Stimulated activated CD8-positive, alpha-beta memory T cell treated with anti-CD3 and anti-CD28 coated beads, Interleukin-7, amount 100 ng/mL, for 1 hour (primary cell): ENCODE measurements at places on chromosomes 3 and 15.

DNA sequence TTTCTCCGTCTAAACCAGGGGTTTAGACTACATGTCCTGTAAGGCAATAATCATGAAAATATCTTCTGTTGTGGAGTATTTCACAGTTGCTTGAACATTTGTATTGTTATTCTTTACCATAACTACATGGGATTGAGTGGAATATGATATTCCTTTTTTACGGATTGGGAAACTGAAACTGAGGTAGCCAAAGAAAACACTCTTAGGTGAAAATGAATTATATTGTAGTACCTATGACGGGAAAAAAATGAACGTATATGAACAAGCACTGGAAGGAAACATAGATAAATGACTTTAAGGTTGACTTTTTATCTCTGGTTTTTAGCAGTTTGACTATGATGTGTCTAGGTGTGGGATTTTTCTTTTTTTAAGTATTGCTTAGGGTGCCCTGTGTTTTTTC is 35.6 kb downstream of the MAP2K1 start:
- no peak for DNase-seq

DNA sequence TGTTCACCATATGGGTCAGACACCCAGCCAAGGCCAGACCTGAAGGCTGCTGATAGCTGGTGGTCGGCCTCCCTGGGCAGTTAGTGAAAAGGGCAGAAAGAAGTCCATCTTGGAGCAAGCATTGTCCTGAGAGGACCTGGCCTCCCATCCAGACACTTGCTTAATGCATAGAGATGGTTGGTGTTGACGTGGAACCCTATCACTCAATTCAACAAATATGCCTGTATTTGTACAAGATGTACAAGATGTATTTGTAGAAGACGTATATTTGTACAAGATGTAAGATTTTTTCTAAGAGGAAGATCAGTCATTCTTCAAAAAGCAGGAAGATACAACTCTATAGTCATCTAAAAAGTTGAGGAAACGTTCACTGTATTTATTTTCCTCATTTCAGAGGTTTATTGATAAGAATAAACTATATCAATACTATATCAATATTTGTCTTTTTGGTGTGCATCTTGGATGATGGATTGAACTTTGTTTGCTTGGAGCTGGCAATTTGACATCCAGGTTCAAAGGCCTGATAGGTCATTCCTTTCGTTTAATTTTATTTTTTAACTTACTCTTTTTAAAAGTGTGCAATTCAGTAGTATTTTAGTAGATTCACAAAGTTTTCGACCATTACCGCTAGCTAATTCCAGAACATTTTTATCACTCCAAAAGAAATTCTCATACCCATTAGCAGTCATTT is 5.9 kb downstream of the TMEM42 start:
- no peak for DNase-seq

DNA sequence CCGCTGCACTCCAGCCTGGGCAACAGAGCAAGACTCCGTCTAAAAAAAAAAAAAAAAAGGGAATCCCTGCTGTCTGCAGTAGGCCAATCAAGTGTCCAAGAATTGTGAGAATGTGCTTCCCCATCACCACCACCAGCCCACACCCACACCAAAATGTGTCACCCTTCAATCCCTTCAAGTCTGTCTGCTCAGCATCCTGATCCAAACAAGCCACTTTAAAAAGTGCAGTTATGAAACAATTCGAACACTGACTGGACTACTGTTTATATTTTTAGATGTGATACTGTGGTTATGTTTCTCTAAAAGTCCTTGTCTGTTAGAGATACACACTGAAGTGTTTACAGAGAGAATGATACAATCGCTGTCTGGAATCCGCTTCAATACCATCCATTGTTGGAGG is 78.1 kb upstream of the CGNL1 start:
- no peak for DNase-seq

GRCh38 chr15:64636556-64636955 is 138.8 kb downstream of the RBPMS2 start:
- DNase-seq, result no peak

GRCh38 chr15:89346516-89347231 is 12.1 kb upstream of the POLG start:
- no peak for DNase-seq

DNA sequence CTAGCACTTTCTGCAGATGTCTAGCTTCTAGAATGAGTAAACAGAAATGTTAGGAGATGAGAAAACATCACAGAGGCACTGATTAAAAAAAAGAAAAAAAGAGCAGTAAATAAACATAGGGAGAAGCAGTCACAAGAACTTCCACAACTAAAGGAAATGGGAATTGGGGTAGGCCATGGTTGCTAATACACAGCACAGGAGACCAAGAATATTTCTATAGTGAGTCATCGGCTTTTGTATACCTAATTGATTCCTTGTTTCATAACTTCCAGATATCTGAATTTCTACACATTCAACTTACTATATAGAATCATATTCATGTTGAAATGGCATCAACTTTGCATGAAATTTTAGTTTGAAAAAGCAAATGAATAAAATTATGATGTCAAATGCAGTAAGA is 47.3 kb upstream of the TCF12 start:
- no peak for DNase-seq

DNA sequence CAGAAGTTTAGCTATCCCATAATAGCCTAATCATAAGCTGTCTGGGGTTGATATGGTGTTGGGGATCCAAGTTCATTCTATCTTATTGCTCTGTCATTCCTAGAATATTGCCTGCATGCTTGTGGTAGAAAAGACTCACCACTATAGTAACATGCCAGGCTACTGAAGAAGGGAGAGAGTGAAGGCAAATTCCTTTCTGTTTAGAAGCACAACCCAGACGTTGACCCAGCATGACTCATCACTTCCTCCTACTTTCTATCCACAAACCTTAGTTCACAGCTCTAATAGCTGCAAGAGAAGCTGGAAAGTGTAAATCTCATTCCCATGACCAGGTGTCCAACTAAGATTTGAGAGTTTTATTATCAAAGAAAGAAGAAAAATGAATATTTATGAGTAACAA is 57.8 kb upstream of the NMD3 start:
- DNase-seq, result no peak

DNA sequence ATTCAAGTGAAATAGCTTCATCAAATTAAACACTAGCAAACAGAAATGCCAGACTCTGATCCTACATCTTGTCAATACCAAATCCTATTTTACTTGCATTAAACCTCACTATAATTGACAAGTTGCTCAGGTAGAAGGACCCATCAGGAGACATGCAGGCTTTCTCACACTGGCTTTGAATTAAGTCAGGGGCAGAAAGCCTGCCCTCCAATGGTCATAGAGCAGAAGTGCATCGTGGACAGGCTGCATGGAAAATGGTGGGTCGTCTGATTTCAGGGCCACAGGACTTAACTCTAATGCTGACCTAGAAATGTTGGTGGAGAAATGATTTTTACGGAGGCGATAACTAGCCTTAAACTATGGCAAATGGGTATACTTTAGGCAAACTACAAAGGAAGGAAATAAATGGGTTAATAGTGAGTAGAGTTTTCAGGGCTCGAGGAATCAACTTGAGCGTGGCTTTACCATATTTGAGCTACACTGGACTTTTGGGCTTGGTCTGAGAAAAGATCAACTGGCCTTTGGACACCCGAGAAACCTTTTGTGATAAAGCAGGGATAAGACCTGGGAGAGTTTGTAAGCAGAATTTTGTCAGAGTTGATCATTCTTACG is 283.9 kb downstream of the GRM7 start:
- no peak for DNase-seq

DNA sequence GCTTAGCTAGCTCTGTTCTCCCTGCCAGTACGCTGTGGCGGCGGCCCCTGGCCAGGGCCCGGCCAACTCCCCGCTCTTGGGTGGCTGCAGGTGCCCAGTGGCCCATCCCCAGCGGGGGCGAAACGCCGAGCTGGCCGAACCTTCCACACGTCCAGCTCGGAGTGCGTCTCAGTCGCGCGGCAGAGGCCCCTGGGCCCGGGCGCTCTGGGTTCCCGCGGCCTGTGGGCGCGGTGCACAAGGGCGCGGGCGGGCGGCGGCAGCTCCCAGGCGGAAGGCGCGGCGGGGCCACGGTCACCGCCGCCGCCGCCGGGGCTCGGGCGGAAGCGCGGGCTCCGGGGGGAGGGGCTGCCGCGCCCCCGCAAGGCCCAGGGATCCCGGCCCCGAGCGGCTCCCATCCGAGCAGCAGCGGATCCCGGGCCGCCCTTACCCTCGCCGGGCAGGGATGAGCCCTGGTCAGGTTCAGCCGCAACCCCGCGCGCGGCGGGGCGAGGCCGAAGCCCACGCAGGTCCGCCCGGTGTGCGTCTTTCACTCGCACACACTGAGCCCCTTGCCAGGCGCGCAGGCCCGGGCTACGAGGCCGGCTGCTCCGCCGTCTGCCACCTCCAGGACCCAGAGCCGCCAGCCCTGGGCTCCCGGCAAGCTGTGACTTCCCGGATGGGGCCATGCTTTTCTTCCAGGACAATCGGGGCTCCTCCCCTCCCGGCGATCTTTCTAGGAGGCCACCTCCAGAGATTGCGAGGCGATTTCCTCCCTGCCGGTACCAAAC is 54.2 kb downstream of the CCDC54 start:
- no peak for DNase-seq

- no peak for DNase-seq
Observed at GRCh38 chr15:35654332-35654731, 108.4 kb upstream of the DPH6 start.

DNA sequence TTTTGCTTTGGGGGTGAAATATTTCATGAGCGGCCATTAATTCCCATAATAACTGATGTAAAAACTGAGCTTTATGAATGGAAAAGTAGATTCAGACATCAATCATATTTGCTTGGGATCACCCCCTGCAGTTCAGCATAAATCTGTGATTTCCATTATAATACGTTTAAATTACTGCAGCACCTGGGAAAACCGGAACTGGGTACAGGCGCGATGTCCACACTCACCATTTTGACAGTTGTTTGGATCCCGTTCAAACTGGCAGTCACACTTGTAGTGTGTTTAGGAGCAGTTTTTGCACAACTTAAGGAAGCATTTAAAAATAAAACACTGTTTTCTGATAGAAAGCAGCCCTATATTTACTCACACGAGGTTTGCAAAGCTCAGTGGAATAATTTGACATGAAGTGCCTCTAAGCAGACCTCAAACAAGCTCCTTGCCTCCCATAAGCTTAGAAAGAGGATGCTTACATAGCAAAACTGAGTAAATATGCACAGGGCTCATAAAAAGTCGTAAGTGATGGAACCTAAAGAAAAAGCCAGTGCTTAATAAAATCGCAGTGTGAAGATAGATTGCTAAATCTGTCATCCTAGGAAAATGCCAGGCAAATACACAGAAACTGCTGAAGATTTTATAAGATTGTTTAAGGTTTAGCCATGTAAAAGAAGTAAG is 377.6 kb downstream of the PTPRG start:
- no peak for DNase-seq

DNA sequence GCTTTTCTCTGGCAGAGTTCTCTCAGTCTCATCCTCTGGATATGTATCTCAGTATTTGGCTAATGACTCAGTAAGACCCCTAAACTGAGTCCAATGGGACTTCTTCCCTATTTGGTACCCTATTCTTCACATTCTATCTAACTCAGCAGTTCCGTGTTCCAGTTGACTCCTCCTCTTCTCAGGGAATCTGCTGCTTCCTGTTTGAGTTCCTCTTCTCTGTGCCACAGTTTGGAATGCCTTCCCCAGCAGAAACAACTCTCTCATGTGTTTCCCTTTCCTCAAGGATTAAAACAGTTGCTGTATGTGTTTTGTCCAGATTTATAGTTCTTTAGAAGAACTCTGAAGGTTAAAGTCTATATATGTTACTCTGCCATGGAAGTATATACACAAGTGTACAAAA is 344.0 kb upstream of the RARB start:
- no peak for DNase-seq

GRCh38 chr3:87792534-87793336 is 266.1 kb downstream of the CGGBP1 start:
- no peak for DNase-seq

GRCh38 chr3:7817239-7817638 is 684.4 kb upstream of the LMCD1 start:
- no peak for DNase-seq
